ENCODE measurements at places on chromosomes 1 and 21.

DNA sequence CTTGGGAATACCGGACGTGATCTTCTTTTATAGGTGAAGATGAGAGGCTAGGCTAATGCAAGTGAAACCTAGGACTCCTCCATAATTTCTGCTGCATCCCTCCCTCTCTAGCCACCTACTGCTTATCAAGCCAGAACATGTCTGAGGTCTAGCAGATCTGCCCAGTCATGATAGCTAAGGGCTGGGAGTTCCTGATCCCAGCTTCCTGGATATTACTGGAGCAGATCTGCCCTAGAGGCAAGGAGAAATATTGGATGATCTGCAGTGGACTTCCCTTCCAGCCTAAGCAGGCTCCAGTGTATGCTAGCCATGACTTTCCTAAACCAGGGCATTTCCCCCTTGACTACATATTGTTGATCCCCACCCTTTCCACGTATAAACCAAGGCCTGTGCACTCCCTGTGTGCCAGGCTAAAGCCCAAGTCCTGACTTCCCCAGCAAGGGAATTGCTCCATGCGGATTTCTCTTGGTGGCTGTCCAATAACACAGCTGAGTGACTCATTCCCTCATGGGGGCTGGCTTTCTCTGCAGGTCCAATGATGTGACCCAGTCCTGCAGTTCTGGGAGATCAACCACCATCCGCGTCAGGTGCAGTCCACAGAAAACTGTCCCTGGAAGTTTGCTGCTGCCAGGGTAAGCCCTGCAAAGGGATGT, 15.5 kb upstream of the SARS1 start:
- DNase-seq = no peak

DNA sequence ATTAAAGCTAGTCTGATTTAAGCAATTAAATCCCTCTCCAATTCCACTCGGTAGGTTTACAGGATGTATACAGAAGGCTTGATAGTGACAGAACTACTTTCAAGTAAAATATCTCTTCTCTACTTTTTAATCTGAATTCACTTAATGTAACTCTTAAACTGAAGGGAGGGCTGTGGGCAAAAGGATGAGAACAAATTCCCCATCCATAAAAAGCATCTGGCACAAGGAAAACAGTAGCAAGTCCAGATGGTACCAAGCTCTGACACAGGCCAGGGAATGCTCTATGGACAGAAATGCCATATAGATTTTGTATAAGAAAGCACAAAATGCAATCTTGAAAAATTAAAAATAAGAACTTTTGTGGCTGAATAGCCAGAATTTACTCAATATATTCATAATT, 53.1 kb upstream of the USH2A start:
- no peak for DNase-seq

DNA sequence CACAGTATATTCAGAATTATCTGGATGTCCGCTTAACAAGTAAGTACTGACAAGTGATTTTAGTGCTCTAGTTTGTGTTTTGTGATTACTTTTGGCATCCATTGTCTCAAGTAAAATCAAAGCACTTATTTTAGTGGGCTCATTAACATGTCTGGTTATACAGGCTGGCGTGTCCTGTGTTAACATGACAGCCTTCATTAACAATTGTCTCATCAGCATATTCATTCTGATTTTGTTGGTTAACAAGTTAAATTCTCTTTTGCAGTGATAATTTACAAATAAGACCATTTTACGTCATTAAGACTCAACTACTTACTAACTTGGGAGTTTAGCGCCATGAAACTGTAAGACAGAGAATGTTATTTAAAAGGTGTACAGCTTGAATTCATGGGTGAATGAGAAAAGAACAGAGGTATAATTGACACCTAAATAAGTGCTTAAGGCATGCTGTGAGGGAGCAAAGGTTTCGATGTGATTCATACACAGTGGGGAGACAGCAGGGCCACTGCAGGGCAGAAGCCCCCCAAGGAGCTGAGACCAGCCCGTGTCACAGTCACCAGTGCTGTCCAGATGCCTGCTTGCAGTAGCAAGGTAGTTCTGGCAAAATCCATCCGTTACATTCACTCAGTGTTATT, 22.4 kb downstream of the TAF5L start:
- DNase-seq = no peak

DNA sequence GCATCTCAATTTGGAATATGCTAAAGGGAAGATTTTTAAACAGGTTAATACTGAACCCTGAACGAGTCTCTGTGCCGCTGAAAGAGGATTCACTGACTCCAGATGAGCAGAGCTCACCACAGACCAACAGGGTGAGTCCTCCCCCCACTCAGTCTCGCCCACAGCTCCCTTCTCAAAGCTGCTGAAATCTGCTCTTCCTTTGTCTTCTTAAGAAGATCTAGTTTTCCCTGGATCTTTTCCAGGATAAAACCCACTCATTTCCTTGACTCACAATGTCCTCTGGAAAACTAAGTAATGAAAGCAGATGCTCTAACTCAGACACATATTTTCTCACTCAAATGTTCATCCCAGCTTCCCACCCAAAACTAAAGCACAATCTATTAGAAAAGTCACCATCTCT, 447.0 kb upstream of the PKN2 start:
- DNase-seq = no peak

GRCh38 chr1:5769760-5770159, 222.5 kb downstream of the NPHP4 start:
- DNase-seq = no peak

- no peak for DNase-seq
These were observed 805.3 kb downstream of the USP25 start for GRCh38 chr21:16535102-16535422.

GRCh38 chr1:32965251-32965747, 690 bp upstream of the RNF19B start:
- DNase-seq = no peak

DNA sequence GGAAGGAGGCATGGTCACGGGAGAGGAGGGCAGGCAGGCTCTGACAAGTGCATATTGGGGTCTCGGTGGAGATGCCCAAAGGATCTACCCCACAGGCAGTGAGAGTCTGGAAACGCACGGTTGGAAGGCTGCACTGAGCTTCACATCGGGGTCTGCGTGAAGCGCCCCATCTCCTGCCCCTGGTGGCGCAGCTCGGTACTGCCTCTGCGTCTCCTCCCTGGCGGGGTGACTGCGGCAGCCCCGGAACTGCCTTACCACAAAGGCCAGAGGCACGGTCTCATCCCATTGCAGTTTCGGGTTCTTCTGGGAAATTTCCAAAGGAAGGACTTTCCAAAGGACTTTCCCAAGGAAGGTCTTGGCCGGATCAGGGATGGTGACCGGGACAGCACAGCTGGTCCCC, 69.2 kb upstream of the AJAP1 start:
- DNase-seq = no peak

- DNase-seq = no peak
These were observed 10.1 kb upstream of the ZBTB8B start for GRCh38 chr1:32454726-32455125.

GRCh38 chr1:3040004-3040403, 18.7 kb downstream of the ACTRT2 start:
- no peak for DNase-seq

DNA sequence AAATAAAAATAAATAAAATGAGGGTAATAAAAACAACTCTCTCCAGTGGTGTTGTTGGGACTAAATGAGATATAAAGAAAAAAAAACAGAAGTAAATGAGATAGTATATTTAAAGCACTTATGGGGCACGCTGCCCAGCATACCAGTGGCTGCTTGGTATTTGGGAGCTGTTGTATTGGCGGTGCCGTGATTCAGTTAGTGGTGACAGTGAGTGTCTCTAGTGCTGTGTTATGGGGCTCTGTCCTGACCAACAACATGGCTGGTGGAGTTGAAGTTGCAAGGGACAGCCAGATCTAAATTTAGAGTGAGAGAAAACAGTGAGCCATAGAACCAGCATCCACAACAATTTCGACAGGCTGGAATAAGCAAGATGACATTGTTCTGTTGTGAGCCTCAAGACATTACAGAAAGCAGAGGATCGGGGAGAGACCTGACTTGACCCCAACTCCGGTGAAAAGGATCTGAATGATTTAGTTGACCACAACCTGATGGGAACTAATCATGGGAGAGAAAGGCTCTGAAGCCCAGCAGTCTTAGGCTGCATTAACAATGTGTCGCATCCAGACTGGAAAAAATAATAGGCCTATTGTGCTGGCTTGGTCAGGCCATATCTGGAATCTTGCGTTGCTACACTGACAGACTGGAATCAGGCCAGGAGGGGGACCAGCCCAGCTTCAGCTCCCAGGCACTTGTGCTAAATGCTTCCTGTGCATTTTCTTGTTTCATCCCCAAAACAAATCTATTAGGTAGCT, 2.4 kb upstream of the MFSD2A start:
- DNase-seq = no peak

DNA sequence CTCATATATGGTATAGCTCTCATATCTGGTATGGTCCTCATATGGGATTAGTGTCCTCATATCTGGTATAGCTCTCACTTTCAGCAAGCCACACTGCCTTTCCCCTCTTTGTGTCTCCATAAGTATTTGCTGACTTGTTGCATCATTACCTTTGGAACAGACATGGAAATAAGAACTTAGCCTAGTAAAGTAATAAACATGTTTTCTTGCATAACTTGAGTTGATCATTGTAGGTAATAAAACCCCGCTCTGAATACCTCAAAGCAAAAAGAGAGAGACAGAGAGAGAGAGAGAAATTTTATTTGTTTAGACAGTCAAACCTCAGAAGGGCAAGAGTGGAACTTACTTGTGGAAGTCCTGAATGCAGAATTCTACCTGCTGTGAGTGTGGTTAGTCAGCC, 170.3 kb downstream of the GREM2 start:
- DNase-seq = no peak

- no peak for DNase-seq
These were observed 216.9 kb downstream of the RYR2 start for GRCh38 chr1:237258871-237259270.

DNA sequence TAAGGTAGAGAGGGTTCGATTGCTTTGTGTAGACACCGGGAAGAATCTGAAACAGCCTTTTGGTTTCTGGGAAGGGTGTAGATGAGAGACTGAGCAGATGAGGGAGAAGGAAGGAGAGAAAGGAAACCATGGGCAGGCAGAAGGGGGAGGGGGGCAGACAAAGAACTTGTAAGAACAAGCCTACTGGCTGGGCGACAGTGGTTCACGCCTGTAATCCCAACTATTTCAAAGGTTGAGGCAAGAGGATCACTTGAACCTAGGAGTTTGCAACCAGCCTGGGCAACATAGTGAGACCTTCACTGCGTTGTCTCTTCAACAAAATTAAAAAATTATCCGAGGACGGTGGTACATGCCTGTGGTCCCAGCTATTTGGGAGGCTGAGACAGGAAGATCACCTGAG, 106.2 kb downstream of the TM2D1 start:
- no peak for DNase-seq

DNA sequence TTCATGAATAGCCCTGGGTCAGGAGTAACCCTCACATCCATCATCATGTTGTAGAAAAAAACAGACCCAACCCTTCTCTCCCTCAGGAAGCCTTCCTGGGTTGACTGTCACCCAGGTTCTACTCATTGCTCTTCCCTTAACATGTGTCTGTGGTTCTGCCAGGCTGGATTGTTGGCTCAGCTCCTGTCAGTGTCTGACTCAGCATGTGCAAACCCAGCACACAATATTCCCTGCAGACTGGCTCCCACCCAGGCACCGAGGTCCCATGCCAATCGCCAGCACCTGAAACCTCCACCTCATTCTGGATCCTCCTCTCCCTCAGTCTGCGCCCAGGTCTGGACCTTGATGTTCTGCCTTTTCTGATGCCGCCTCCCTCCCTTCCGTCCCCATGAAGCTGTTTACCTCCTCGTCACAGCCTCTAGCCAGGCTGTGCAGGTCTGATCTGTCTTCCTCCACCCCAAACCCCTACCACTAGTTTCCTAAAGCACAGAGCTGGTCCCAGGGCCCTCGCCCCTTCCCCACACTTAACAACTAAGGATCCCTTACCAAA, 4.3 kb upstream of the S100A8 start:
- no peak for DNase-seq

DNA sequence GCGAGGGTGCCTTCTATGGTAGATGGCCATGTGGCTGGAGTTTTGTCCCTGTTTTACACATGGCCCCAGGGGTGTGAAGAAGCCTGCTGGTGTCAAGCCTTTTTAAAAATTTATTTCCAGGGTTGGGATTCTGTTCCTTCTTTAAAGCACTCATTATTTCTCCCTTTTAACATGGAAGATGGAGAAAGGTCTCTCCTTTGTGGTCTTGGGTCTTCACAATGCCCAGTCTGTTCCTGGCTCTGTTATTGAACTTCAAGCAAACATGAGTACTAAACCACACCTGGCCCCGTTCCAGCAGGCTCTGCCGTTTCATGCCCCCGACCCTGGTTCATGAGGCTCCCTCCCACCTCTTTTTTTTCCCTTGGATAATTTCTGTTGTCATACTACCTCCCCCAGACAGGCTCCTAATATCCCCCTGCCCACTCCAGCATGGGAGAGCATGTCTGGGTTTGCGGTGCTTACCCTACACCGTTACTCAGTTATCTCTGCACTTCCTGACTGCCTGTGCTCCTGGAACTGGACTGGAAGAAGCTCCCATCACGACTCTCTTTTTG, 121.2 kb upstream of the KIAA0040 start:
- no peak for DNase-seq

GRCh38 chr1:38297842-38298241, 251.2 kb upstream of the POU3F1 start:
- DNase-seq = no peak

DNA sequence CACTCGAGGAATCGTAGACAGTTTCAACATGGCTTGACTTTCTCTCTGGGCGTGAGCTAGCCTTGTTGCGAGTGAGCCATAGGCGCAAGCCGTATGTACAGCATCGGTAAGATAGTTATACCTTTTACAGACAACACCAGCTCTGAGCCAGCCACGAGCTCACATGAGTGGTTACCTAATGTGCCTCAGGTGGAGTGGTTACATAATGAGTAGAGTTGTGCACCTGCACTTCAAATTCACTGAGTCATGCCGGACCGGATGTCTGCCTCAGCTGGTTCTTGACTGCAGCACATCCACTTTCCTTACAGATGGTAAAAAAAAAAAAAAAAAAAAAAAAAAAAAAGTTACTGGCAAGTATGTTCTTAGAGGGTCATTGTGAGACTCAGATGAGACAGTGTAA, 360.4 kb upstream of the NR5A2 start:
- no peak for DNase-seq

DNA sequence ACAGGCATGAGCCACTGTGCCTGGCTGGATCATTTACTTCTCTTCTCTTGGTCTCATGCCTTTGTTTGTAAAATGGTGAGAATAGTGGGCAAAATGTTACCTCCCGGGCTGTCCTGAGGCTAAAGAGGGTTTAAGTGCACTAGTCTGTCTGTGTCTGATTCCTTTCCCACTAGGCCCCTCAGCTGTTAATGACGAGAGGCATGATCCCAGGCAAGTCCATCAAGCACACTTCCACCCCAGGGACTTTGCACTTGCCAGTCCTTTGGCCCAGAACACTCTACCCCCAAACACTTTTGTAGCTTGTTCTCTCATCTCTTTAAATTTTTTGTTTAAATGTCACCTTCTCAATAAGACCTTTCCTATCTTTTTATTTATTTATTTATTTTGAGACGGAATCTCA, 13.8 kb upstream of the EPB41 start:
- DNase-seq = no peak

- no peak for DNase-seq
These were observed at the start of gene RGS5 for GRCh38 chr1:163202833-163203451. Gene RGS5 (minus strand): TSS chr1:163202916. CDS start chr1:163202835, 81 bp downstream.

GRCh38 chr1:7674972-7675371, 96.1 kb upstream of the VAMP3 start:
- no peak for DNase-seq
